Trophoblast cell (in vitro differentiated cells and primary cell): ENCODE measurements at places on chromosomes 6 and 20.
A peak's percentile ranks its signal among the peaks of the same experiment; 100 is the strongest.

DNA sequence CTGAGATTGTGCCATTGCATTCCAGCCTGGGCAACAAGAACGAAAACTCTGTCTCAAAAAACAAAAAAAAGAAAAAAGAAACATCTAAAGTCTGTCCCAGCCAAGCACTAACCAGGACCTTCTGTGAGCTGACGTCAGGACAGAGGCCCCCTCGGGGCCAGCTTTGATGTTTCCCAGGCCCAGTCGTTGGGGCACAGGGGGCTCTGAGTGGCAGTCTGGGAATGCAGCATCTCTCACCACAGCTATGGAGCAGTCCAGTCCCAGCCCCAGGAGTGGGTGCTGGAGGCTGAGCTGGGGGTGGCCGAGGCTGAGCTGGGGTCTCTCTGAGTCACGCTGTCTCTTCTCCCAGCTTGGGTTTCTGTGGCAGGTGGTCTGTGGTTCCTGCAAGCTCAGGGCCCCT is 46.0 kb upstream of the SRF start:
- no peak for DNase-seq

- no peak for DNase-seq
These were observed 94.1 kb downstream of the MAN1A1 start for GRCh38 chr6:119255492-119255891.

- peak; percentile 47 for DNase-seq
These were observed 56.4 kb downstream of the NRN1 start for GRCh38 chr6:5950361-5950785.

- DNase-seq, result peak; percentile 38
These were observed 915 bp downstream of the TMEM63B start for GRCh38 chr6:44128020-44128917.

DNA sequence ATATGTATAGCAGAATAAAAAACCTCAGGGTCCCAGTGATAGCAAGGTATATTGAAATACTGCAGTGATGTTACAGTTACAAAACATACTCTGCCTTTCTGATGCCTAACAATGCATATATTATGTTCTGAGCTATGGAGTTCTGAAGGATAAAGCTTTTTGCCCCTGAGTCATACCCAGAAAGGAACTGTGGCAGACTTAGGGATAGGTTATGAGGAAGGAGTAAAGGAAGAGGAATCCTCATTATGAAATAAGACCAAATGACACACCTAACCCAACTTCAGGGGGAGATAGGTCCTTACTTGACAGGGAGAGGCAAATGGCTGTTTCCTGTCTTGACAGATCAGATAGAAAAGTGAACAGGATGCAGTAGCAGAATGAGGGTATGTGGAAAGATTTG is 940.6 kb upstream of the FLRT3 start:
- DNase-seq, result no peak

DNA sequence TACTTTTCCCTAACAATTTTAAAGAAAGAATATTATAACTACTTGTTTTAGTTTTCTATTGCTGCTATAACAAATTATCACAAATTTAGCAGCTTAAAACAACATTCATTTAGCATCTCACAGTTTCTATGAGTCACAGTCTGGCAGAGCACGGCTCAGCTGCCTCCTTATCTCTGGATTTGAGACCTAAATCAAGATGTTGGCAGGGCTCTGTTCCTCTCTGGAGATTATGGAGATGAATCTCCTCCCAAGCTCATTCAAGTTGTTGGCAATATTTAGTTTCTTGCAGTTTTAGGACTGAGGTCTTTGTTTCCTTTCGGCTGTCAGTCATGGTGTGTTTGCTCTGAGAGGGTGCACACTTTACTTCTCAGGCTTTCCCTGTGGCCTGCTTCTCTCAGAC is 1065.8 kb upstream of the EYS start:
- DNase-seq, result no peak

GRCh38 chr6:17413313-17413750 is 19.9 kb downstream of the CAP2 start:
- no peak for DNase-seq

DNA sequence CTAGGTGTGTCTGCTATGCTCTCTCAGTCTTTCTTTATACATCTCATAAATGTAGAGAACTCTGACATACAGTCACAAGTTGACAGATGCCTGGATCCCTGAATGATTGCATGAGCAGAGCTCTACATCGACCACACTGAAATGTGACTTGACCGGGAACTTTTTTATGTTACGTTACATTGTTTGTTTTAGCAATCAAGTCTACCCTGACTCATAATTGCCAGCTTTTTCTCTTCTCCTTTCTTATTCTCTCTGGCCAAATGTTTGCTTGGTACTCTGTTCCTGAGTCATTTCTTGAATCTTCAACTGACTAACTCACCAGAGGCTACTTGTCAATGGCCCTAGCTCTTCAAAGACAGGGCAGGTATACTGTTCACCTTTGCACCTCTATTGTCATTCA is 213.6 kb upstream of the DTNBP1 start:
- peak; percentile 26 for DNase-seq

DNA sequence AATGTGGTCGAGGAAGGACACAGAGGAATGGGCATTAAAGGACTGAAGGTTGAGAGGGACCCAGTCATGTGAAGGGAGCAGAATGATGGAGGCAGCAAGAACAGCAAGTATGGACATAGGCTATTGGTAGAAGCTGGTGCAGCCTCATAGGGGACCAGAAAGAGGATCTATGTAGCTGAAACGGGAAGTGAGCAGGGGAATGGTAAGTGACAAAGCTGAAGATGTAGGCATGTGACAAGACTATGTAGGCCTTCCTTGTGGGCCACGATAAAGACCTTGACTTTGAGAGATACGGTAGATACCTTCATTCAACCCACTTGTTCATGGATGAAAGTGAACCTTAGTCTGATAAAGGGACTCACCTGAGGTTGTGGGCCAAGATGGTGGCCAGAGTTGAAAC is 3.5 kb downstream of the CTNNBL1 start:
- DNase-seq, result no peak

DNA sequence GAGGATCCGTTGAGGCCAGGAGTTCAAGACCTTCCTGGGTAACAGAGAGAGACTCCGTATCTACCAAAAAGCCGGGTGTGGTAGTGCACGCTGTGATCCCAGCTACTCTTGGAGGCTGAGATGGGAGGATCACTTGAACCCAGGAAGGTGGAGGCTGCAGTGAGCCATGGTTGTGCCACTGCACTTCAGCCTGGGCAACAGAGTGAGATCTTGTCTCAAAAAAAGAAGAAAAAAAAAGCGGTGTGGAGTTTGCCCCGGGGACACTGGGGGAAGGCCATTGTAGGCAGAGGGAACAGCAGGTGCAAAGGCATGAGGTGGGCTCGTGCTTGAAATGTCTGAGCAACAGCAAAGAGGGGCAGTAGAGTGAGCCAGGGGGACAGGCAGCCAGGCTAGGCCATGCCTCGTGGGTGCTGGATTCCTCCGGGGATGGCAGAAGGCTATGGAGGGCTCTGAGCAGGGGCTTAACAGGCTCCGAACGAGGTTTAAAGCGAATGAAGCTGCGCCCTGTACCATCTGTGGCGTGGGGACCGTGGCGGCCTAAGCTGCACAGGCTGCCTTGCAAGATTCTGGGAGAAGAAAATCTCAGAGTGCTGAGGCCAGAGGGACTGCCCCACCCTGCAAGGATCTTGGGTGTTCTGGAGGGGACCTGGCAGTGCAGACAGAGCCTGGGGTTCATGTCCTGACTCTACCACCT is 36.9 kb upstream of the NOL4L start:
- no peak for DNase-seq
